ENCODE measurements at places on chromosomes 12 and 14. TPM values are rescaled to one million over a fixed set of nuclear protein-coding genes. Genes with fewer than 3 reads are reported as not detected.

The MANSC4 gene
- total RNA-seq: not detected

The BHLHE41 gene
- total RNA-seq: 12.8 TPM

The PHLDA1 gene
- total RNA-seq: 75.9 TPM

The ERBB3 gene
- total RNA-seq: 1.3 TPM

The HCAR1 gene
- not detected for total RNA-seq

The RALGAPA1 gene
- total RNA-seq: 13.6 TPM

The TAS2R13 gene
- total RNA-seq: not detected

The GDF11 gene
- total RNA-seq: 17.1 TPM

The ACSS3 gene
- 1.1 TPM for total RNA-seq

- no peak for DNase-seq
Observed at GRCh38 chr14:26233118-26233517, 364.7 kb downstream of the NOVA1 start.

GRCh38 chr12:793711-794110 lies 41.3 kb downstream of the WNK1 start:
- DNase-seq: no peak

DNA sequence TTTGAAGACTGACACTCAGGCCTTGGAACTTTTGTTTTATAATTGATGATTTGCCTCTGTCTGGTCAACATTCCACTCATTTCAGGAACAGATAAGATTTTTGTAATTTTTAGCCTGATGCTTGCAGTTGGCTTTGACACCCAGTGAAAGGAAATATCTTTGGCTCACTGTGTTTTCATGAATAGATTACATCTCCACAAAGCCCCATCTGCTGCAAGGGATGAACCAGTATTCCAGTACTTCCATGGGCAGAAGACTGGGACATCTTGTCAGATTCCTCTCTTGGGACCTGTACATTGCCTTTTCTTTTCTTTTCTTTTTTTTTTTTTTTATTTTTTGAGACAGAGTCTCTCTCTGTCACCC lies 28.4 kb downstream of the GSG1 start:
- DNase-seq: no peak

DNA sequence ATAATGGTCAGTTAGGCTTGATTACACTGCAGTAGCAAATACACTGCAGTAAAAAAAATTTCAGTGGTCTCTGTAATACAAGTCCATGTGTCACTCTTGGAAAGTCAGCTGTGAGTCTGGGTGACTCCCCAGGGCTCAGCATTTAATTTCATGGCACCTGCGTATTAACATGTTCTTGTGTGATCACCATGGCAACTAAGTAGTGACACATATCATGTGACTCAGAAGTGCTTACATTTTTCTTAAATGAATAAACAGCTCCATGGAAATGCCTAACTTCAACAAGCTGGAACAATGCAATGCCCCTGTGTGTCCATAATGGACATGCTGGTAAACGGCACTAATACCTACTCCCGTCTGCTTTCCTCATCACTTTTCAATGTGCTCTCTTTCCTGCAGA lies 88.5 kb upstream of the ANO4 start:
- peak; percentile 74 for DNase-seq

GRCh38 chr14:36518031-36518585 lies 1.9 kb downstream of the NKX2-1 start:
- DNase-seq: no peak

DNA sequence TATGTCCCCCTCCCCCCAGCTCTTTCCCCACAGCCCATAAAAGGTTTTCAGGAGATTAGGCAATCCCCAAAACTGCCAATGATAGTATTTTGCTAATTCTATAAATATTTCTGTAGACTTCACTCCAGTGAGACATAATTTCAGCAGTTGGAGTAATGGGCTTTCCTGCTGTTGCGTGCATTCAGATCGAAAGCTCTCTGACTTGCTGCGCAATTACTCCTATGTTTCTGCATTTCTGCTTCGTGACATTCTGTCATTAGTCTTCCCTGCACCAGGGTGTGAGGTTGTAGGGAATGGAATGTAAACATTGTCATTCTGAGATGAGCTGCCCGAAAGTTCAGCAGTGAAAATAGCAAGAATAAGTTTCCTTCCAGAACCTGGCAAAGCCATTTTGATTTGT lies 58.2 kb downstream of the SAMD4A start:
- DNase-seq: no peak

DNA sequence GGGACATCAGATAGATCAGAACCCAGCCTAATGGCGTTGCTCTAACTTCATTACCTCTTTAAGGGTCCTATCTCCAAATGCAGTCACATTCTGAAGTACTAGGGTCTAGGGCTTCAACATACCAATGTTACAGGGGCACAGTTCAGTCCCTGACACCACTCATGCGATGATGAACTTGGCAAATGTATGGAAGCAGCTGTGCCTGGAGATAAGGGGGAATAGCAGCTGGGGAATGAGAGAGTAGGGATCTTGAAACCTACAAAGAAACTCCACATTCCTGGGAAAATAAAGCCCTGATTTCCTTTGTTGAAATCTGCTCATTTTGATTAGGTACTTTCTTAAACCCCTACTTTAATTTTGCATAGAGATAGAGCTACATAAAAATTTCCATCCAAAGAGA lies 20.5 kb upstream of the TMCC3 start:
- no peak for DNase-seq

- no peak for DNase-seq
Observed at GRCh38 chr14:80545935-80546854, 334.9 kb upstream of the DIO2 start.

- peak; percentile 97 for DNase-seq
Observed at GRCh38 chr14:68548194-68549076, 244.4 kb downstream of the ZFP36L1 start.

- DNase-seq: no peak
Observed at GRCh38 chr14:61119006-61119405, 138.0 kb downstream of the SLC38A6 start.

DNA sequence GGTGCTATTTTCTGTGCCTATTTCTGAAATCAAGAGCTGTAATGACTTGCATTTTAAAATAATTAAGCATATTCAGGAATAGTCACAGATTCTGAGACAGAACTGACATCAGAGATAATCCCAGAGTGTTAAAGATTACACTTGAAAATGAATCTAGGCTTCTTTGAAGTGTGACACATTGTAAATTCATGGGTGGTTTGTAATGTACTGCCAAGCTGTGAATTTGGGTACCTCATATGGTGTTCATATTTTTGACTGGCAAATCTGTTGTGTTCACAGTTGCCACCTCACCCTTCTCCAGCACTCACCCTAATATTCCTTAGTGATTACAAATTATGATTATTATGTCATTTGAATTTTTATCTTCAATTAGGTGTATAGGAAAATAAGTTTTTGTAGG lies 78.5 kb upstream of the CSRP2 start:
- DNase-seq: no peak

DNA sequence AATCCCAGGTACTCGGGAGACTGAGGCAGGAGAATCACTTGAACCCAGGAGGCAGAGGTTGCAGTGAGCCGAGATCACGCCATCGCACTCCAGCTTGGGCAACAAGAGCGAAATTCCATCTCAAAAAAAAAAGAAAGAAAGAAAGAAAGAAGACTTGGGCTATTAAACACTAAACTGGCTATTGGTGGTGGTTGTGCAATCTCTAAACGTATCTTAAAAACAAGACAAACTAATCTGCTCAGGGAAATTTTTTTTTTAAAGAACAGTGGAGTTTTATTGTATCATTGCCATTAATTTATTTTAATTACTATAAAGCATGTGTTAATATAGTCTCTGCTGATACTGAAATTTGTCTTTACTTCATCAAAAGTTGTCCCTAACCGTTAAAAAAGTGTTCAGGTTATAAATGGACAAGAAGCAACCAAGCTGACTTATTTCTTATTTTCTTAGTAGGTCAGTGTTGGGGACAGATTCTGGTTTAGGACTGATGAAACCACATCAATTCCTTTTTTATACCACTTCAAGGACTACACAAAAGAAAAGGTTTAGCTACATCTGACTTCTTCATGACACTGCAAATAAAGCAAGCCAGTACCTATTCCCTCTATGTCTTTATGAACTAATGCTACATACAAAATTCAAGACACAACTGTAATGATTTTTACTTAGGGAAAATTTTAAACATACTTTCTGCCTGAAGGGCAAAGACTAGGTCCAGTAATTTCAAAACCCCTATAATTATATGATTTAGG lies 68.7 kb upstream of the KRAS start:
- DNase-seq: no peak

DNA sequence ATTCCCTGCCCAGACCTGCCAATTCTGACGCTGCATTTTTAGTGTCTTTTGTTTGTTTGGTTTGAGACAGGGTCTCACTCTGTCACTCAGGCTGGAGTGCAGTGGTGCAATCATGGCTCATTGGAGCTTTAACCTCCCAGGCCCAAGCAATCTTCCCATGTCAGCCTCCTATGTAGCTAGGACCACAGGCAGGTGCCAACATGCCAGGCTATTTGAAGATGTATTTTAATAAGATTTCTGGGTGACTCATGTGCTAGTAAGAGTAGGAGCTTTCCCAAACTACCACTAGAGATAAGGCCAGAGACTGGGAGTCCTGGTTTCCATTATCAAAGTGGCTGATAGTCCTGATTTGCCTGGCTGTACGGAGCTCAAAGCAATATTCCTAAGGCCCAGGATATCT lies 693.3 kb downstream of the MED13L start:
- no peak for DNase-seq

GRCh38 chr12:106171117-106171750 lies 32.5 kb upstream of the NUAK1 start:
- DNase-seq: no peak

- DNase-seq: peak; percentile 25
Observed at GRCh38 chr12:1830981-1831963, 10.9 kb downstream of the LRTM2 start.

DNA sequence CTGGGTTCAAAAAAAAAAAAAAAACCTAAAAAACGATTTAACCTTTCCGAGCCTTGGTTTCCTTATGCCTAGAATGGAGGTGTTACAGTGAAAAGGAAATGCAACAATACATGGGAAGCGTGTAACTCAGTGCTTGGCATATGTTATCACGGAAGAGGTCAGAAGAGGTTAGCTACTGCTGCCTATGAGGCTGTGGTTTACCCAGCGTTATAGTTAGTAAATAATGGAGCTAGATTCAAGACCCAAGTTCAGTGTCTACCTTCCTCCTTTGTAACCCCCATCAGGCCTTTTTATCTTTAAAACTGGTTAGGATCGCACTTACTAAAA lies 839 bp downstream of the IFT43 start:
- DNase-seq: no peak

DNA sequence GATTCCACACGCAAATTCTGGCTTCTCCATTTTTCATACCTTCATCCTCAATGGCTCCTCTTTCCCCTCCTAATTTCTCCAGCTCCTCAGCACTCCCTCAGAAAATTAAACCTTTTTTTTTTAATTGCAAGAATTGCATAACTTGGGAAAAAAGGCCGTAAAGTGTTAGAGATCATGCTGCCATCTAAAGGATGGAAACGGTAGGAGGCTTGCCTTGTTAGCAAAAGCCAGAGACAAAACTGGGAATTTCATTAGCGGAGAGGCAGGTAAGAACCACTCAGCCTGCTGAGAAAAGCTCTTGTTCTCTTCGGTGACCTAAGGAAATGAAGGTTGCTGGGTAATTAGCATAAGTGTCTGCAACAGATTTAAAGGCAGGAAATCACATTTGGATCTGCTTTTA lies 204.3 kb downstream of the AEBP2 start:
- DNase-seq: peak; percentile 50

- DNase-seq: no peak
Observed at GRCh38 chr14:59890676-59891075, 20.1 kb upstream of the RTN1 start.

DNA sequence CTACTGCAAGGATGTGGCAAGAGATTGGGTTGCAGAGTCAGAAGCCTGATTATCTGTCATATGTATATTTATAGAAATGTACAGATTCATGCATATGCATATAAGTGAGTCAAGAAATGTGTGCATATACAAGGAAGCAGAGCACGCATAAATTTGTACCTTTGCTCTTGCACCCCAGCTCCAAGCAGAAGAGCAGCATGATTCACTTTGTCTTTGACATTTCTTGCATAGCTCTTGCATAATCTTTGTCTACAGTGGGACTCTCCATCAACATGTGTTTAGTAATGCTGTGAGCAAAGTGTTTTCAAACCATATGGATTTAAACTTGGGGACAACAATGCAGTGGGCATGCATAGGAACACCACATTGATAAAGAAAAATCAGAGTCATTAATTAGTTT lies 330.7 kb upstream of the DCN start:
- DNase-seq: no peak

DNA sequence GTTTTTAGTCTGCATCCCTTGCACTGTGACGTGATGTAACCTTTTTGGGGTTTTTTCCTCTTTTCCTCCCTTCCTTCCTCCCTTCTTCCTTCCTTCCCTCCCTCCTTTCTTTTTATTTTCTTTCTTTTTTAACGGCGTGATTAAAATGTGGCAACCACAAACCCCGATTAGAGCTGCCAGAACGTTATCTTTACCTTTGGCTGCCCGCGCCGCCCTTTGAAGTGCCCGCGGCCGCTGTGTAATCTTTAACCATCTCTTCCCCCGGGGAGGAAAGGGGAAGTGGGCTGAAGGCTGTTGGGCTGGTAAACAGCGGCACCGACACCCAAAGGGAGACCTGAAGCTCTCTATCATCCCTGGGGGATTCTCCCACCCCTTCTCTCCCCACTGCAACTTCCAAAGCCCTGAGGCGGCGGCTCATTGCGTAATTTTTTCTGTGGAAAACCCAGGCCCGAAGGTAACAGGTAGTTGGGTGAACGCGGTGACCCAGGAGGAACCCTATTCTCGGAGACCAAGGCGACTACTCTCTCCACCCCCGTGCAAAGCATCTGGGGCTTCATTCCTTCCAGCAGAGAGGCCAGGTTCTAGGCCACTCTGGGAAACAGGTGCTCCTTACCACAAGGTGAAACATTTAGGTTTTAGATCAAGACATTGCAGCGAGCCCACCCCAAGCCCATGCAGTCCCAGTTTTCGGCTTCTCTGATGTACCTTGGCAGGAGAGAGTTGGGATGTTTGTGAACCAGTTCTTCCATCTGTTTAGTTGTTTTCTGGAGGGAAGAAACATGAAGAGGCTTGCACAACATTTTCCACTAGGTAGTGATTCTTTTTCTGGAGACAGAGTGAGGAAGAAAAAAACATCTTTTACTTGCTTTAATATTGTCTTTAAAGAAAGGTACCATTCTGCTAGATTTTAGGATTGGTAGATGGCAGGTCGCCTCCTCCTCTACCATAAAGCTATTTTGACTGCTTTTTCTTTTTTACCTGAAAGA lies 1.5 kb downstream of the LGR5 start:
- DNase-seq: no peak

DNA sequence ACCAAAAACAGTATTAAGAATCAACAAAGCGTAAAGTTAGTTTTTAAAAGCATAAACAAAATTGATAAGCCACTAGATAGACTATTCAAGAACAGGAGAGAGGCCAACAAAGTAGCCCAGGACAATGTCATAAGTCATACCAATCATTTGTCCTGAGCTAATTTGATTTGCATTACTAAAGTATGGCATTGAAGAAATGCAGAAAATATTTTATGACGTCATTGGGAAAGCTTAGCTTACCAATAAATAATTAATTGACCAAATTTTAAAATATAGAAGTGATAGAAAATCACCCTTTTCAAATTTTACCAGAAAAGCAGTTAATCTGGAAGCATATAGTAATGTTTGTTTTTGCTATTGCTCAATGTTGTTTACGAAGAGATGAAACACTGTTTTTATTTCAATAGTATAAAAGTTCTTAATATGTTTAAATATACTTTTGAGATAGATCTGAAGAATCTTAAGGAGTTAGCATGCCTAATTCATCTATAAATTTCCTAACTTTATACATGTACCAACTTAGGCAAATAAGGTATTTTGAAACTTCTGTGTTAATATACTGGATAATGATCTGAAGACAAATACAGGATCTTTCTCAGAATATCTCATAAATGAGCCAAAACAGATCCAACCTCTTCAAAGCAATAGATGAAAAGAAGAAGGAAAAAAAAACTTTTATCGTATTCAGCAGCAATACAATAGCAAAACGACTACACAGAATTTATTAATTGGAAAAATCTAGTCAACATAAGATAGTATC lies 1118.5 kb downstream of the SLC16A7 start:
- no peak for DNase-seq

Measured in HFFc6 (cell line).